ENCODE measurements at places on chromosomes 5 and 9.

- no peak for DNase-seq
Measured at GRCh38 chr5:139636207-139636792, 11.8 kb upstream of the CXXC5 start.

- DNase-seq: no peak
Measured at GRCh38 chr5:44935871-44936270, 127.1 kb downstream of the MRPS30 start.

- no peak for DNase-seq
Measured at GRCh38 chr9:105132606-105133005, 111.8 kb upstream of the SLC44A1 start.

DNA sequence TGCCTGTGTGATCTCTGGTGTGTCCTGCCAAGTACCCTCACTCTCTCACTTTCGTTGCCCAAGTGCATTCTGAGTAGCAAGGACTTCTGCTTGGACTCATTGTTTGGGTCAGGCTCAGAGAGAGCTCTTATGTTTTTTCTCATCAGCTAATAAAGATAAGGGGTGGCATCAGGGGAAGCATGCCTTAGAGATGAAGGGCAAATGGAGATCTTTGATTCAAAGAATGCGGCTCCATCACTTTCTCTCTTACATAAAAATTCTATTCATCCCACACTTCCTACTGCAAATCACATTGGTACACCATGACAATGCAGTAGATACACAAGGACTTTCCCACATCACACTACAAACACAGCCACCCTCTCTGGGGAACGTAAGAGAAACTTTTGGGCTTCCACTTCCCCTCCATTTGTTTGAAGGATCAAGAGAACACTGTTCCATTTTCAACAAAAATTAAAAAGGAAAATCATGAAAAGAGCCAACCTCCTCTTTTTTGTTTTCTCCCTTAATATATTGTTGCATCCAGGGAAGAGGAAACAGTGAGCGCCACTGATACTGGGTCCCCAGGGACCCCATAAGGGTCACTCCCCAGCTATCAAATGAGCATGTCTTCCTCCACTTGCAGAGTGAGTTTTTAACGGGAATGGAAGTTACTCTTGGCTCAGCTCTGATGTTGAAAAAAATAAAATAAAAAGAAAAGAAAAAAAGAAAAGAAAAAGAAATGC, 73.0 kb downstream of the ZNF366 start:
- no peak for DNase-seq

DNA sequence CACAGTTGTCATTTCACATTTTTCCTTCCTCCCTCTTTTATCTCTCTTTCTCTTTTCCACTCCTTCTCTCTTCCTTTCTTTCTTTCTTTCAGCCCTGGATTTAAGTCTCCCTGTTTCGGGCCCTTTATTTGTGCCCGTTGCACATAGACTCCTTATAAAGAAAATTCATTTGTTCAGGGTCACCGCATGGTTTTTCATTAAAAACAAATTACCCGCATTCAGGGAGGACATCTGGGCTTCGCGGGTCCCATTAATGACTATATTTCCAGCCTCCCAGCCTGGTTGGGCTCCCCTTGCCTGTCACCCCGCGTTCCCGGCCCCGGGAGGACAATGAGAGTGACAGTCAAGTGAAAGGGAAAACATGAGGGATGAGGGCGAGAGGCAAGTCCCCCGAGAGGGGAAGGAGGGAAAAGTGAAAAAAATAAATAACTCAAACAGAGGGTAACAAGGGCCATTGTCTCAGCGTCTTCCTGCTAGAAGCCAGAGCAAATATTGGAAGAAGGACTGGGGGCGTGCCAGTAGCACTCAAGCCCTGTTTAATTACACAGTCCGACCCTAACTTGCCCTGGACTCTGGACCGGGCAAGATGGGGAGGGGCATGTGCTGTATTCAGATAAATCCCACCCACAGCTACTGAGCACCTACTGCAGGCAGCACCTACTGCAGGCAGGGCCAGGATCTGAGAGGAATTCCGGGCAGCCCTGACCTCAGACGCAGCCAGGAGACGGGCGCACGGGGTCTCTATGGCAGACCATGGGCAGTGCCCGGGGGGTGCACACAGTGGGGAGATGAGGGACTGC, 166.2 kb downstream of the PAX5 start:
- DNase-seq: no peak

GRCh38 chr9:87528969-87529368, 31.3 kb downstream of the DAPK1 start:
- DNase-seq: no peak

DNA sequence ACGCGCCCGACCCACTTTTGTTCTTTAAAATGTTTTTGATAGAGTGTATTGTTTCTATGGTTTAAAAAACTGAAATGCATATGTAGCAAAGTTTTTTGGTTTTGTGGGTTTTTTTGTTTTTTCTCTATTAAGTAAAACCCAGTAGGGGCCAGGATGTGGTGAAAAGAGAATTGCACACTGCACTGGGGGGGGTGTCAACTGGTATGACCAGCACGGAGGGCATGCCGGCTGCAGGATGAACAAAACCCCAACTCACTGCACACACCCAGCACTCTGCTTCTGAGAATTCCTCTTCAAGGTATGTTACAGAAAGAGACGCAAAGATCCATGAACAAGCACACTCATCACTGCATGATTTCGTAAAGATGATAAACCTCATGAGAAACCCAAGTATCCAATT, 75.0 kb downstream of the STK10 start:
- peak; percentile 35 for DNase-seq

DNA sequence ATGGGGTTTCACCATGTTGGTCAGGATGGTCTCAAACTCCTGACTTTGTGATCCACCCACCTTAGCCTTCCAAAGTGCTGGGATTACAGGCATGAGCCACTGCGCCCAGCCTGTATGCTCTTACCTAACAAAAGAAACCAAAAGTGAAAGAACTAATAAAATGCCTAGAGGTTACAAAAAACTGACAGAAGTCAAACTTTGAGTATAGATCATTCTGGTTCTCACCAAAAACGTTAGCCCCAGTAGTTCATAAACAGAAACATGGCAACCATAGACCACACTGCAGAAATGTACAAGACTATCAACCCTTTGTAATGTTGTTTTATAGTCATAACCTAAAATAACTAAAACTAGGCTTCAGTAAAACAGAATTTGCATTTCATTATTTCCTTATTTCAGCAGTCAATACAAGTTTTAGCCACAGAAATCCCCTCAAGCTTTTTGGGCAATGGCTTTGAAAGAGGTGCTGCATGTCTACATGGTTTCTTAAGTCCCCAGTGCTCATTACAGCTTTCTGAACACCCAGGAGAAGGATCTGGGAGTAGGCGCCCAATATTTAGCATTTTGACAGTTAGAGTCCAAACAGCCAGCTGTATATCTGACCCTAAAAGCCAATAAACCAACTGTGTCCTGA, 72.5 kb downstream of the EPB41L4A start:
- DNase-seq: no peak

GRCh38 chr5:151026679-151027078, 6.3 kb downstream of the GPX3 start:
- no peak for DNase-seq

- no peak for DNase-seq
Measured at GRCh38 chr9:68541568-68541967, 885 bp upstream of the TMEM252 start.

- peak; percentile 17 for DNase-seq
Measured at GRCh38 chr5:88203981-88204750, 64.5 kb downstream of the TMEM161B start.

- no peak for DNase-seq
Measured at GRCh38 chr5:40410964-40411635, 268.6 kb upstream of the PTGER4 start.

GRCh38 chr5:21391506-21391905, 1403.5 kb upstream of the CDH18 start:
- no peak for DNase-seq

DNA sequence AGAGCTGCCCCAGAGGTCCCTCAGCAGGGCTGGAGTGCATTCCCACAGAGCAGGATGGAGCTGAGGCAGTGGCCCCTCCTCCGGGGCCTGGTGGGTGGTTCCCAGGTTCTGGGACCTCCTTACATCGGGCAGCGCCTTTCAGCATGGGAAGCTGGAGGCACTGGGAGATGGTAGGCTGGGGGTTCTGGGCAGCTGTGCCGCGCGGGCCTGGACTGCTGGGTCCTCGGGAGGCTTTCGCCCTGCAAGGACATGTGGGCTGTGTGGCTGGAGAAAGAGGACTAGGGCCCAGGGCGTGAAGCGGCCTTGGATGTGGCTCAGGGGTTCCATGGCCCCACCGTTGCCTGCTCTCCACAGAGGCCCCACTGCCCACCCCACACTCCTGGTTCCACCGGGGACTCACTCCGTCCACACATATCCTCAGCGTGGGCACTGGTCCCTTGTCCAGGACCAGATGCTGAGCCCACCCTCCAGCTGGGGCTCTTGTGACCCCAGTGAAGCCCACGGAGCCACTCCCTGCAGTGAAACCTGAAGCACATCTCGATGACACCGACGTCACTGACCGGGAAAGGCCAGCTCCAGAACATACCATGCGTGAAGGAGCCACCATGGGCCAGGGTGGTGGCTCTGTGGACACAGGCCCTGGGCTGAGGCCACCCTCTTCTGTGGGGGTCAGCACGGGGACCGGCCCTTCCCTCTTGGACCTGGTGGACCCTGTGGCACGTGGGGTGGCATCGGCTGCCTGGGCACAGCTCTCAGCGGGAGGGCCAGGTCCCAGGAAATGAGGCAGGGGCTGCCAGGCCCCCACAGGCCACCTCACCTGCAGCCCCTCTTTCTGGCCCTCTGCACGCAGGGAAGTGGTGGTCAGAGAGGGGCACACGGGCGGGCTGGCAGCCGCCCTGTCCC, 31.5 kb upstream of the NKD2 start:
- no peak for DNase-seq

- DNase-seq: no peak
Measured at GRCh38 chr9:90799271-90799852, 2.3 kb upstream of the SYK start.

DNA sequence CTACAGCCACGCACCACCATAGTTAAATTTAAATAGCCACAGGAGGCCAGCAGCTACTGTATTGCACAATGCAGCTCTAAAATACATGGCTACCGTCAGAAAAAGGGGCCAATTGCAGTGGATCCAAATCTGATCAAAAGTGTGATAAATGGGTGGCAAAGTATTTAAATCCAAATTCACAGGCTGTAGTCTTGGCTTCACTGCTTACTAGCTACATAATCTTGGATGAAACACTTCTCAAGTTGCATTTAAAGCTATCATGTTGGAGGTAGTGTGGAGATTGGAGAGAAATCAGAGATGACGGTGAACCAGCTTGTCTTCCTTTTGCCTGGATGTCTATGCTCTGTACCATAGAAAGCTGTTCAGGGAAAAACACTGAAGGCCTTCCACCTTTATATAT, 24.0 kb upstream of the SLC44A1 start:
- DNase-seq: no peak

GRCh38 chr9:127803507-127804352, 1.0 kb downstream of the FPGS start:
- peak; percentile 19 for DNase-seq

GRCh38 chr5:128920345-128921215, 44.7 kb upstream of the SLC27A6 start:
- DNase-seq: no peak

- DNase-seq: no peak
Measured at GRCh38 chr9:80465556-80465955, 893.8 kb downstream of the TLE4 start.

DNA sequence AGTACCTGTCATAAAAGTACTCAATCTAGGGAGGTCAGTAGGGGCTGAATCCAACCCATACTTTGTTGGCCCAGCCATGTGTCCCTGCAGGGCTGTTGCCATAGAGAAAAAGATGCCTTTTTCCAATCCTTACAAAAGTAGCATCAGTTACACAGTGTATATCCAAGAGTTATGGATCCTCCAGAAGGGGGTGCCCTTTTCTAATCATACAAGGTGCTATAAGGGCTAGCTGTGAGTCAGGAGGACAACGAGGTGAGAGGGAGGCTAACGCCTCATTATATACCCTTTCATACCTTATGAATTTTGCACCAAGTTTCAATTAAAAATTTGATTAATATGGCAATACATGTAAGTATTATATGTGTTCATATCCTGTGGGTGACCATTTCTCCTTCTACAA, 4.8 kb downstream of the KIAA0825 start:
- no peak for DNase-seq

GRCh38 chr5:178356431-178356872, 123.8 kb upstream of the PHYKPL start:
- DNase-seq: no peak

- DNase-seq: no peak
Measured at GRCh38 chr5:170216257-170216864, 16.4 kb upstream of the C5orf58 start.

DNA sequence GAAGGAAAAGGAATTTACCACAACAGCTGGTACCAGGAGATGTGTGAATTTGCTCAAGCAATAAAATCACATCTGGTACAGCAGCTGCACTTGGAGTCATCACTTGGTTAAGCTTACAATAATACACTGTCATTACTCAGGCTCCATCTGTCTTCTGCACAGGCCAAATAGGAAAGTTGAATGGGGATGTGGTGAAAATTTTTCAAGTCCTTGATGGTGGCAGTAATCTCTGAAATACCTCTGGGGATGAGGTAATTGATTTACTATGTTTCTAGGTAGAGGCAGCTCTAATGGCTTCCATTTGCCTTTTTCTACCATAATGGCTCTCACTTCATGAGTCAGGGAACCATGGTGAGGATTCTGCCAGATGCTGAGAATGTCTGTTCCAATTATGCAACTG, 206.8 kb upstream of the ATP10B start:
- no peak for DNase-seq

DNA sequence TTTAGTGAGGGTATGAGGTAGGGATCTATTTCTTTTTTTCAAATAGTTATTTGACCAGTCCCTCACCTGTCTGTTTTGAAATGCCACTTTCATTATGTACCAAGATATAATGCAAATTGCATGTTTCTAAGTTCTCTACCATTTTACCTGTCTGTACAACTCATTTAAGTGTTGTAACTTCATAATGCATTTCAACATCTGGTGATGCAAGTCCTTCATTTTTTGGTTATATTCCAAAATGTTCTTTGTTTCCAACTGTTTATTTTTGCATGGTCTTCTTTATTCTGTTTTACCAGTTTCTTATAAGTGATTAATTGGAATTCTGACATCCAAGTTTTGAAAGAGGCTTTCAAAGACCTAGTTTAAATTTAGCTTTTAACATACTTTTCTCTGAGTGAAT, 26.8 kb downstream of the TDRD7 start:
- no peak for DNase-seq

DNA sequence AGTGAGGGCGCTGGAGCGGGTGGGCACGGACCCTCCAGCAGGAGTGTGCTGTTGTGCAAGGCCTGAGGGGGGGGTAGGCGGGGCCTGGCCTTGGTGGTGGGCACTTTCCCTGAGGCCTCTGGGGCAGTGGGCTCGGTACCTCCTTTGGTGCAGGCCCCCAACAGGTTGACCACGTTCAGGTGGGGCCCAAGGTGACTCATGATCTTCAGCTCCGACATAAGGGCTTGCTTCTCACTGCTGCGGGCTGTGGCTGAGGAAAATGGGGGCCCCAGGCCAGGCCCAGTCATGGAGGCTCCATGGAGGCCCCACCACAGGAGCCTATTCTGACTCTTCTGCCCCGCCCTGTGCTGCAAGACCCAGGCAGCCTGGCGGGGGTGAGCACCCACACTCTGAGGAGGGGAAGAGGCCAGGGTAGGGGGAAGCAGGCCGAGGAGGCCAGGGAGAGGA, 31.5 kb downstream of the PDGFRB start:
- no peak for DNase-seq
